CD4-positive, alpha-beta T cell treated with Interleukin-17A for 4 hours (primary cell): ENCODE measurements at places on chromosomes 5 and 9.

- no peak for DNase-seq
These were observed 4.1 kb upstream of the HDHD3 start for GRCh38 chr9:113380869-113381378.

GRCh38 chr5:14171046-14171445 is 27.9 kb downstream of the TRIO start:
- DNase-seq, result no peak

DNA sequence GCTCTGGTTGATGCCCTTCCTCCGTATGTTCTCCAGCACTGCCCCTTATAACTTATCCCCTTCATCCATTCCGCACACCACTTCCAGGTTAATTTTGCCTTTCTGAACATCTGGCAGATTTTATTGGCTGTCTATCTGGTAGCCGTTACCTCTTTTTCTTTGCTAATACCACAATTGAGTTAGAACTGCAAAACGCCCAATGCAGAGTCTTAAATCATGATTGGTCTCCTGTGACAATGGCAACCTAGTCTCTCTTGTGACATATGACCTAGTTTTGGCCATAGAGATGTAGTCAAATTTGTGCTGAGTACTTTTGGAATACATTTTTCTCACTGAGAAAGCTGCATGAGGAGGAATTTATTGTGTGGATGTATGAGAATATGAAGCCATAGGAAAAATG is 365.7 kb upstream of the PRR16 start:
- no peak for DNase-seq

DNA sequence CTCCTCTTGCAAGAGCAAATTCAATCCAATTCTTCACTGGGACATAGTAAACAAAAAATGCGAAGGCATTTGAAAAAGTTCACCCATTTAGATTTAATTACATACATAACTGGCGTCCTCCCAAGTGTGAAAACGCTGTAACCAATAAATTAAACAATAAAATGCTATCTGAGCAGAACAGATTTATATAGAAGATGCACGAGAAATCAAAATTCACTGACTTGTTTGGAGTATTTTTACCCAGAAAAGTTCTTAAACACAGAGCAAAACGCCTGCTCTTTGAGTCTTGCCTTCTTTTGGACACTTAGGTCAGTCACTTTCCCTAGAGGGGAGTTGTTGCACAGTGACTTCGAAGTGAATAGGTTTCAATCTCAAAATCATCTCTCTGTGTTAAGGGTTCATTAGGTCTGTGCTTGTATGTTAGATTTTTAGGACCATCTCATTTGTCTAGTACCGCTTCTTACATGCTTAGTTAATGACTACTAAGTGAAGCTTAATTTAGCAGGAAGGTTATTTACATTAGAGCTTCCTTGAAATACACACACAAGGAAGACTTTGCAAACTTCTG is 1.9 kb downstream of the ALDH1A1 start:
- DNase-seq, result no peak

GRCh38 chr9:127783111-127784008 is 2.5 kb upstream of the CDK9 start:
- DNase-seq, result peak; percentile 80

DNA sequence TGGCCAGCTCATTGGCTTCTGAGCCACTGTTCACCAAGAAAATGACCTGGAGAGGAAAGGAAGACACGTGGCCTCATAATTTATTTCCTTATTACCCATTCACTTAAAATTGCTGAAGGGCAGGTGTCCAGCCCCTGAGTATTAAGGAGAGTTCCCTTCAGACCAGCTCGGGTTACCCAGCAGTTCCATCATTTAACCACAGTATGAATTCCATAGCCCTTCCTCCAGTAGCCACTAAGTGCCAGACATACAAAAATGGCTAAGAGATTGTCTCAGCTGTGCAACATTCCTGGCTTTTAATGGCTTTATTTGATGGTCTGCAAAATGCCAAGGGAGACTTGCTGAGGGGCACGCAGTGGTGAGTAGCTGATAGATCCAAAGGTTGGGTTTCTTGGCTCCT is 12.5 kb downstream of the AGXT2 start:
- no peak for DNase-seq
